ENCODE measurements at places on chromosomes 3 and 15. TPM values are rescaled to one million over a fixed set of nuclear protein-coding genes. Genes with fewer than 3 reads are reported as not detected.

Gene THPO
- total RNA-seq = not detected

Gene LMAN1L
- total RNA-seq = 88.7 TPM

Gene GOLGA8S
- total RNA-seq = 0.33 TPM

Gene ACSBG1
- total RNA-seq = not detected

Gene NR1D2
- total RNA-seq = 15.8 TPM

Gene CCDC174
- total RNA-seq = 9.4 TPM

Gene CDCP1
- total RNA-seq = 2.8 TPM

Gene DUOXA2
- not detected for total RNA-seq

Gene OXSM
- total RNA-seq = 17.2 TPM

Gene LINGO1
- 9.4 TPM for total RNA-seq

Gene SLC51B
- total RNA-seq = not detected

Gene LYZL4
- not detected for total RNA-seq

Gene FSD2
- 9.0 TPM for total RNA-seq

Gene SLC9A9
- total RNA-seq = 4.2 TPM

- peaks cover 3% of the 10 kb centered on the region for H3K4me1 ChIP-seq
- DNase-seq = no peak
- no peaks in the 10 kb centered on the region for H3K36me3 ChIP-seq
- no peak overlapping the region for H3K27ac ChIP-seq
- no peak overlapping the region for H3K4me3 ChIP-seq
Observed at GRCh38 chr15:46409841-46410301, 775.0 kb downstream of the SQOR start.

GRCh38 chr3:156551261-156551660 is 3.7 kb downstream of the SSR3 start:
- H3K4me1 ChIP-seq = peaks cover 76% of the 10 kb centered on the region
- H3K4me3 ChIP-seq = no peak overlapping the region
- no peak for DNase-seq
- peak overlapping the region; percentile 25 for H3K27ac ChIP-seq
- H3K27me3 ChIP-seq = no peaks in the 10 kb centered on the region

- H3K36me3 ChIP-seq = no peaks in the 10 kb centered on the region
- peak overlapping the region; percentile 12 for H3K27ac ChIP-seq
- H3K27me3 ChIP-seq = no peaks in the 10 kb centered on the region
- no peaks in the 10 kb centered on the region for H3K4me1 ChIP-seq
- no peak for DNase-seq
- no peak overlapping the region for H3K4me3 ChIP-seq
Observed at GRCh38 chr3:128167646-128167972, 14.3 kb downstream of the EEFSEC start.

DNA sequence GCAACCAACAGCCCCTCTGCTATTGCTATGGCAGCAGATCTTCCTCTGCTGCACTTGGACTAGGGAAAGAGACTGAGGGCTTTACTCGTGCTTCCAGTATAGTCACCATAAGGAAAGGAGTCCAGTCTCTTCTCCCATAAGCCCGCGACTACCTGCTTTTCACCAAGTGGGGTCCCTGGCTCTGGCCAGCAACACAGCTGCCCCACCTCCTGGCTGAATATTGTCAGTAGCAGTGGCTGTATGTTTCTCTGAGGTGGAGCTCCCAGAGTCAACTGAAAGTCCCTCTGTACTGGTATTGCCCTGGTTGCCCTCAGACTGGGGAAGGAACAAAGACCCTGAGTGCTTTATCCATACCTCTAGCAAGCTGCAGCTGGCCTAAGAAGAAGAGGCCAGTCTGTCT is 719.6 kb downstream of the SQOR start:
- H3K27me3 ChIP-seq = no peaks in the 10 kb centered on the region
- DNase-seq = no peak
- no peaks in the 10 kb centered on the region for H3K36me3 ChIP-seq
- H3K4me3 ChIP-seq = no peak overlapping the region
- H3K4me1 ChIP-seq = no peaks in the 10 kb centered on the region

DNA sequence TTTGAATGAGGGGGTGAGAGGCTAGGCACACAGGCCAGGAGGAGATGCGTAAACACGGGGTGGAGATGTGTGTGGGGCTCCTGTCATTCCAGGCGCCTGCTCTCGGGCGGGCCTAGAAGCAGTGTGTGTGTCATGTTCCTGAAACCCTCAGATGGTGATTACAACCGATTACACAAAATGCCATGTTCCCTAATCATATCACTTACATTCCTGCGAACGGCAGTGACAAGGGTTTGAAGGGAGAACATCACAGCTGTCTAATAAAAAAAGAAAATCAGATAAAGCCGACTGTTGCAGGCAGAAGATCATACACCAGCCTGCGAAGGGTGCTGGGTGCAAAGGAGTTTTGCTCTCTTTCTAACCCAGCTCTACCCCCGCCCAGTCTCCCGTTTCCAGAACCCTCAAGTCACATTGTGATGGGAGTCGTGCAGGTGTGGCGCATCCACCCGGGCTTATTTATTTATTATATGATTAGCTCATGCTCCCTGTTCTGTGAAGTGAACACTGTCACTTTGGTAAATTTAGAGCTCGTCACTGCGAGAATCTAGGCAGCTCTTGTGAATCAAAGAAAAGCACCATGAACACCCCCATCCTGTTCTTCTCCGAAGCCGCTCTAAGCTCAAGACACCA is 140.3 kb downstream of the NR2F2 start:
- H3K27me3 ChIP-seq = no peaks in the 10 kb centered on the region
- H3K4me1 ChIP-seq = no peaks in the 10 kb centered on the region
- H3K4me3 ChIP-seq = no peak overlapping the region
- no peak for DNase-seq
- H3K27ac ChIP-seq = no peak overlapping the region

DNA sequence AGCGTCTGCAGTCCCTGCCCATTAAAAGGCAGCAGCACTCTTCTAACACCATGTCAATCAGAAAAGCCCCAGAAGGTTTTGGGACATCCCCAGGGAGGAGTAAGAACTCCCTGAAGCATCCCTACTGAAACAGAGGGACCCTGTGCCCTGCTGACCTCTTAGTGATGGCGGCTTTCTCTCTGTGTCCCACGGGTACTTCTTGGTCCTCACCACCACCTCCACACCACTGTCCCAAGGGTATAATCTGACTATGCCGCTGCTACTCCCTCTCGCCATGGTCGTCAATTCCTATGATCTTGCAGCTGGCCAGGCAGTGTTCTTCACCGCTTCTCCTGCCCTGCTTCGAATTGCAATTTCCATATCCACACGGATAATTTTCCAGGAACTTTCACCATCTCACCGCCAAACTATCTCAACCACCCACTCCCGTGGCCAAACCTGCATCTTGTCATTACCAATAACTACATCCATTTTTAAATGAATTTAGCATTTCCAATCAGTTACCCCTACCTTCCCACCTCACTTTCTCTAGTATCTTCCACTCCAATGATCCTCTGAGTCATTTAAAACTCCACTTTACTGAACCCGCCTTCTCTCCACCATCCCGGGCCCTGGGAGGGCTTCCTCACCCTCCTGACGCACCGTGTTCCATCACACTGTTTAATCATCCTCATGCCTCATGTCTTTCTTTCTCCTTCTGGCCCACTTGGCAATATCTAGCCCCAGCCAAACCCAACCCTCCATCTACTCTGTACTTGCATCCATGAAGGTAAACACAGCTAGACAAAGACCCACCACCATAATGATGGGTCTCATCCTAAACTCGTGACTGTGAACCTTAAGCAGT is 23.7 kb downstream of the PRR23E start:
- no peaks in the 10 kb centered on the region for H3K36me3 ChIP-seq
- peak; percentile 38 for DNase-seq
- no peak overlapping the region for H3K27ac ChIP-seq
- H3K4me3 ChIP-seq = no peak overlapping the region

GRCh38 chr15:83561661-83562060 is 92.3 kb upstream of the ADAMTSL3 start:
- no peak for DNase-seq
- H3K4me3 ChIP-seq = no peak overlapping the region
- no peaks in the 10 kb centered on the region for H3K27me3 ChIP-seq
- H3K36me3 ChIP-seq = no peaks in the 10 kb centered on the region
- H3K4me1 ChIP-seq = no peaks in the 10 kb centered on the region

DNA sequence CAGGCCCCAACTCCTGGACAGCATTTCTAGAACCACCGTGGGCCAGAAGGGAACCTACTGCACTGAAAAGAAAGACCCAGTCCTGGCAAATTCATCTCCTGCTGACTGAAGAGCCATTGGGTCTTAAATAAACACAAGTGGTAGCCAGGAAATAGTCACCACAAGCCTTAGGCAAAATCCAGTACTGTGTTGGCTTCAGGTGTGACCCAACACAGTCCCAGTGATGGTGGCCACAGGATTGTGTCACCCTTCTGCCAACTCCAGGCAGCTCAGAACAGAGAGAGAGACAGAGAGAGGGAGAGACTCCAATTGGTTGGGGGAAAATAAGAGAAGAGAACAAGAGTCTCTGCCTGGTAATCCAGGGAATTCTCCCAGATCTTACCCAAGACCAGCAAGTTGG is 23.1 kb downstream of the NEDD4 start:
- no peaks in the 10 kb centered on the region for H3K27me3 ChIP-seq
- no peak for DNase-seq
- no peaks in the 10 kb centered on the region for H3K4me1 ChIP-seq

- no peaks in the 10 kb centered on the region for H3K27me3 ChIP-seq
- no peak overlapping the region for H3K4me3 ChIP-seq
- H3K4me1 ChIP-seq = no peaks in the 10 kb centered on the region
- H3K27ac ChIP-seq = peak overlapping the region; percentile 63
- no peaks in the 10 kb centered on the region for H3K36me3 ChIP-seq
Observed at GRCh38 chr15:66773129-66773873, 71.3 kb downstream of the SMAD6 start.

DNA sequence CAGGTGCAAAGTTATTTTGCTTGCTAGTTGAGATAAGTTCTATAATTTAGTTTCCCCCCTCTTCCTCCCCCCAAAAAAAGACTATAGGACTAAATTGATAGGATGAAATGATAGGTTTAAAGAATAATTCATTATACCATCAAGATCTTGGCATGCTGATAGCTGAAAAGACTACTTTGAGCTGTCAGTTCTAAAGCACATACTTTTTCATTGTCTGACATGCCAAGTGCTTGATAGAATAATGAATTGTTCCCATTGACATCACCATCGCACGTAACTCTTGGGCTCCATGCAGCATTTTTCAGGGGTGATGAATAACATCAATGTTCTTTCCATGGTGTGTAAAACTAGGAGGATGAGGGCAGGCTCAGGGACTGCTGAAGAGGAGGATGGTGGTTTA is 32.3 kb upstream of the TAFA4 start:
- no peaks in the 10 kb centered on the region for H3K27me3 ChIP-seq
- no peaks in the 10 kb centered on the region for H3K36me3 ChIP-seq
- DNase-seq = no peak
- no peak overlapping the region for H3K27ac ChIP-seq
- H3K4me1 ChIP-seq = no peaks in the 10 kb centered on the region

DNA sequence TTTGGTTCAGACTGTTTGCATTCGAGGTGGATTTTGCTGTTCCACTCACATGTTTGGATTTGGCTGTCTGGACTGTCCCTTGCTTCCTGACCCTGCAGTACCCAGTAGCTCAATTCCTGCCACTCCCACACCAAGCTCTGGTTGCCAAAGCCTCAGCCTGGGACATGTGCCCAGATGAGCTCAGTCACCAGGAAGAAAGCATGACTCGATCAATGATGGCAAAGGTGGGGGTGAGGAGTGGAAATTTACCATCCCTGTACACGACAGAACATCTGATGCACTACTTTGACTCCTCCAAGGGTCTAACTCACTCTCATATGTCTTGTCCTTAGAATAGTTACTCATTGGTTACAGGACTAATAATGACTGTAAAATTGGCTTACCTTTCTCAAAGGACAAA is 45.2 kb downstream of the ZNF385D start:
- H3K4me3 ChIP-seq = no peak overlapping the region
- H3K4me1 ChIP-seq = no peaks in the 10 kb centered on the region
- DNase-seq = no peak
- H3K36me3 ChIP-seq = no peaks in the 10 kb centered on the region
- H3K27ac ChIP-seq = no peak overlapping the region
- H3K27me3 ChIP-seq = no peaks in the 10 kb centered on the region

- no peaks in the 10 kb centered on the region for H3K4me1 ChIP-seq
- no peaks in the 10 kb centered on the region for H3K27me3 ChIP-seq
- no peak overlapping the region for H3K4me3 ChIP-seq
- DNase-seq = no peak
- peaks cover 29% of the 10 kb centered on the region for H3K36me3 ChIP-seq
Observed at GRCh38 chr3:38254872-38255271, 10.7 kb upstream of the SLC22A13 start.

DNA sequence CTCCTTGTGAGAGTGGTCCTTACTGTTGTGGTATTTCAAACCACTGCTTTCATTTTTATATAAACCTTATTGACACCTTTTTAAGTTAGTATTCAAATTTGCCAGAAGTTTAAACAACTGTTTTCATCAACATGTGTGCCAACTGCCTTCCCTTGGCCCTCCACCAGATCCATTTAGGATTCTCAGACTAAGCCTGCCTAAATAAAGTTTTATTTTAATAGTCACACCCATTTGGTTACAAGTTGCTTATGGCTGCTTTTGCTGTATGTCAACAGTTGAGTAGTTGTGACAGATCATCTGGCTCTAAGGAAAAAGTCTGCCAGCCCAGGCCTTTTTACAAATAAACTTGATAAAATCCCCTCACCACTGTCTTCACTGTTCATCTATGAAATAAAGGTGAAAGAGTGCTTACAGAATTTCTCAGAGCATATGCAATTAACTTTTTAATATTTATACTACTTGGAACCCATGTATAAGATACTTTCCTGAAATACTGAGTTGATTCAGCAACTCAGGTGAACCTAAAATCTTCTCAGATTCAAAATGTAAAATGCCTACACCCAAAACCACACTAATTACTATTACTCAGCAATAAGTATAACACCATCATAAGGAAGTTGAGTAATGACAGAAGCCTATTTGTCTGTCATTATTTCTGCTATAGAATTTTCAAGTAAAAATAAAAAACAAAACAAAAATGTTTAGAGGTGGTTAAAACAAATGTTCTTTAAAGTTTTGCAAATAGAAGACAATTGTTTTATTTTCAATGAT is 35.1 kb downstream of the PEAK1 start:
- H3K27ac ChIP-seq = no peak overlapping the region
- no peaks in the 10 kb centered on the region for H3K27me3 ChIP-seq
- H3K4me3 ChIP-seq = no peak overlapping the region
- H3K36me3 ChIP-seq = no peaks in the 10 kb centered on the region

- no peak within 1 kb of the TSS for H3K27ac ChIP-seq
- no peaks in the 10 kb centered on the region for H3K4me1 ChIP-seq
- no peak for DNase-seq
- peak within 1 kb of the TSS; percentile 60 for H3K4me3 ChIP-seq
- no peaks in the 10 kb centered on the region for H3K36me3 ChIP-seq
Observed at GRCh38 chr3:39809181-39809994, at the start of gene MYRIP. TSS of gene MYRIP (plus strand) at chr3:39809609. CDS start at chr3:39900817, 91,208 bp downstream.

- no peak overlapping the region for H3K27ac ChIP-seq
- no peak overlapping the region for H3K4me3 ChIP-seq
- no peaks in the 10 kb centered on the region for H3K27me3 ChIP-seq
- no peaks in the 10 kb centered on the region for H3K36me3 ChIP-seq
- no peak for DNase-seq
Observed at GRCh38 chr3:136664771-136665170, 87.4 kb downstream of the STAG1 start.

- H3K27ac ChIP-seq = no peak overlapping the region
- no peak overlapping the region for H3K4me3 ChIP-seq
- DNase-seq = no peak
- H3K27me3 ChIP-seq = no peaks in the 10 kb centered on the region
Observed at GRCh38 chr3:120797857-120798256, 55.3 kb downstream of the GTF2E1 start.

GRCh38 chr3:54132685-54133084 is 10.3 kb downstream of the CACNA2D3 start:
- H3K36me3 ChIP-seq = no peaks in the 10 kb centered on the region
- DNase-seq = no peak
- H3K4me1 ChIP-seq = no peaks in the 10 kb centered on the region

GRCh38 chr3:35114686-35115085 is 524.6 kb upstream of the ARPP21 start:
- H3K27ac ChIP-seq = no peak overlapping the region
- DNase-seq = no peak
- H3K4me3 ChIP-seq = no peak overlapping the region
- H3K36me3 ChIP-seq = no peaks in the 10 kb centered on the region

Measured in right atrium auricular region (tissue), 2 donors.